ENCODE measurements at places on chromosomes 16 and 17.

- DNase-seq = no peak
Observed at GRCh38 chr16:86521236-86522197, 11.2 kb downstream of the FOXF1 start.

GRCh38 chr17:18226284-18226945 is 980 bp downstream of the LLGL1 start:
- DNase-seq = no peak

DNA sequence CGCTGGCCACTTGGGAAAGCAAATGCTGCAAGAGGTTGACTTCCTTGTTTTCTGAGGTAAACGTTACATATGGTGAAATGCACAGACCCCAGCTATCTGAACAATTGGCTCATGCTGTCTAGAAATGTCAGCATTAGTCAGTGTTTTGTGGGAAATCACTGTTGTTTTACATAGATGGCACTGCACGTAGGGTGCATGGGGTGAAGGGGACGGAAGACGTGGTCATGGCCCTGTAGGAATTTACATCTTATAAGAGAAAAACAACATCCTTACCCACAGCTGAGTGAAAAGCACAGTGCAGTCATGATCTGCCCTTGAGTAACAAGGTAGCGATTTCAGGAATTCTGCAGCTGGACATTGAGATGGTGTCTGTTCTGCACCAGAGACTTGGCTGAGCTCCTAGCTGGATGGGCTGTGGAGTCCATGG is 15.2 kb downstream of the RPTOR start:
- no peak for DNase-seq

DNA sequence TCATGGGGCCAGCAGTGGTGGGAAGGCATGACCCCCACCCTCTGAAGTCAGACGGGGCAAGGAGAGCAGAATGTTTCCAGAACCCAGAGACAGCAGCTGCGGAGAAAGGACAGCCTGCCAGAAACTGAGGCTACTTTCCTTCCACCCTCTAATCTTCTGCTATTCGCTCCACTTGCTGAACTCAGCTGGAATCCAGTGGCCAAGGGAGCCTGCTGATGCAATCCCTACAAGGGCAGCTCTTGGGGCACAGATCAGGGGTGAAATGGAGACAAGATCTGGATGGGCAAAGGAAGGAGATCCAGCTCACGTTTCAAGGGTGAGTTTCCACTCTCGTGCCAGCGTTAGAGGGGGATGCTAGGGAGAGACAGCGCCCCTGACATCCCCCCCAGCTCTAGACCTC is 479.1 kb downstream of the SLC39A11 start:
- DNase-seq = no peak

DNA sequence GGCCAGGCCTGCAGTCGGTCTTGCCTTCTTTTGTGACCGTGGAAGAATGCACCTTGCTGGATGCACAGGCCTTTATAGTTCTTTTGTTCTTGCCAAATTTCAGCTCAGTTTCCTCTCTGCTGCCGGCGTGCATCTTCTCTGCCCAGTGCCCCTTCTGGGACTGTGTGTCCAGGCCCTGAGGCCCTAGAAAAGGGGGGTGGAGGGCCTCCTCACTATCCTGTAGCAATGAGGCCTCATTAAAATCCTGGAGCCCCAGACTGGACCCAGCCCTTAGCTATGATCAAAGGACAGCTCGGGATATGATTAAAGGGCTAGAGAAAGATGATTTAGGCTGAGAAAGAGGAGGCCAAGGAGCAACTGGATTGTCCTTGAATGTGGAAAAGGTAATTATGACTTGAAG is 229.8 kb downstream of the SEC14L1 start:
- no peak for DNase-seq

Data from stimulated activated CD8-positive, alpha-beta memory T cell treated with anti-CD3 and anti-CD28 coated beads, Interleukin-15, amount 100 ng/mL, for 48 hours (primary cell).